Fibroblast of lung (primary cell): ENCODE measurements at places on chromosomes 1 and 21. TPM values are rescaled to one million over a fixed set of nuclear protein-coding genes. Genes with fewer than 3 reads are reported as not detected.

The HAPLN2 gene
- not detected in 2 replicates for polyA plus RNA-seq

The KRTAP13-2 gene
- polyA plus RNA-seq, result not detected in 2 replicates

The NKAIN1 gene
- 0.07 and 0.19 TPM in 2 replicates for polyA plus RNA-seq

The VANGL1 gene
- polyA plus RNA-seq, result 10.7 and 10.9 TPM in 2 replicates

The DISC1 gene
- polyA plus RNA-seq, result 1.3 and 2.0 TPM in 2 replicates

The ILF2 gene
- polyA plus RNA-seq, result 235 and 344 TPM in 2 replicates

The MEGF6 gene
- 0.54 and 1.6 TPM in 2 replicates for polyA plus RNA-seq

The LPAR3 gene
- polyA plus RNA-seq, result 1.8 and 4.3 TPM in 2 replicates

The TLR5 gene
- polyA plus RNA-seq, result 0.19 and 0.36 TPM in 2 replicates

GRCh38 chr21:34792504-34793089, 123.8 kb downstream of the CLIC6 start:
- H3K4me1 ChIP-seq, result peaks cover 11% of the 10 kb centered on the region
- H3K27ac ChIP-seq, result no peak overlapping the region
- no peak for DNase-seq

DNA sequence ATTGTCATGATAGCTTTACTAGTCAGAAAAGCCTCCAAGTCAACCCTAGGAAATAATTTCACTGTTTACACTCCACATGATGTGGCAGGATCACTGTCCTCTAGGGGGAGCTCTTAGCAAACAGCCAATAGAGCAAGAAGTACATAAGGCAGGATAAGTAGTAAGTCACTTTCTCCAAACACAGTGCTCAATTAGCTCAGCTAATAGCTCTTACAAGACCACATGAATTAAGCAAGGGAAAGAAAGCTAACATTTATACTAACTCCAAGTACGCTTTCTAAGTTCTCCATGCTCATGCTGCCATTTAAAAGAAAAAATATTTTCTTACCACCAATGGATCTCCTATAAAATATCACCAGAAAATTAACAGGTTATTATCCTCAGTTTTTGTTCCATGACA, 66.9 kb upstream of the LRIF1 start:
- no peaks in the 10 kb centered on the region for H3K4me1 ChIP-seq
- DNase-seq, result peak; percentile 59
- H3K4me3 ChIP-seq, result no peak overlapping the region
- H3K27me3 ChIP-seq, result no peaks in the 10 kb centered on the region
- no peaks in the 10 kb centered on the region for H3K36me3 ChIP-seq
- no peak overlapping the region for H3K27ac ChIP-seq

DNA sequence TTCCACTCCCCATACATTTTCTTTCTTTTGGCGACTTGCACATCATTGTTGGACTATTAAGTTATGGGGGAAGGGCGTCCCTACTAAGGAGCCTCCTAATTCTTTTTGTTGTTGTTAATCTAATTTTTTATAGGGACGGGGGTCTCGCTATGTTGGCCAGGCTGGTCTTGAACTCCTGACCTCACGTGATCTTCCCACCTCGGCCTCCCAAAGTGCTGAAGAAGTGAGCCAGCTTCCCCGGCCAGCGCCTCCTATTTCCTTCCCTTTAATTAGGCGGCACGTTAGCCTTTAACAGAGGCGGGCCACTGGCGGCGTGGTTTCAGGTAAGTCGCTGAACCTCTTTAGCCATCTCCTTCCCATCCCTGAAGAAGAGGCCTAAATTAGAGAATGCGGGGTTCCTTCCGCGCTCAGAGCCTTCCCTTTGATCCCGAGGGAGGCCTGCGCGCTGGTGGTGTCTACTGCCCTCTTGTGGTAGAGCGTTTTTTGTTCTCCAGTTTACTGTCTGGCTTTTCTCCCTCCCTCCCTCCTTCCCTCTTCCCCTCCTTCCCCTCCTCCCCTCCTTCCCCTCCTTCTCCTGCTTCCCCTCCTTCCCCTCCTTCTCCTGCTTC, 38.1 kb downstream of the TNFRSF9 start:
- no peak overlapping the region for H3K4me3 ChIP-seq
- H3K27ac ChIP-seq, result no peak overlapping the region
- H3K27me3 ChIP-seq, result no peaks in the 10 kb centered on the region
- DNase-seq, result peak; percentile 65

- H3K4me1 ChIP-seq, result no peaks in the 10 kb centered on the region
- H3K27me3 ChIP-seq, result peaks cover 4% of the 10 kb centered on the region
- no peak overlapping the region for H3K27ac ChIP-seq
- no peaks in the 10 kb centered on the region for H3K36me3 ChIP-seq
- H3K4me3 ChIP-seq, result no peak overlapping the region
Observed at GRCh38 chr21:44595524-44595923, 3.2 kb upstream of the KRTAP10-6 start.

DNA sequence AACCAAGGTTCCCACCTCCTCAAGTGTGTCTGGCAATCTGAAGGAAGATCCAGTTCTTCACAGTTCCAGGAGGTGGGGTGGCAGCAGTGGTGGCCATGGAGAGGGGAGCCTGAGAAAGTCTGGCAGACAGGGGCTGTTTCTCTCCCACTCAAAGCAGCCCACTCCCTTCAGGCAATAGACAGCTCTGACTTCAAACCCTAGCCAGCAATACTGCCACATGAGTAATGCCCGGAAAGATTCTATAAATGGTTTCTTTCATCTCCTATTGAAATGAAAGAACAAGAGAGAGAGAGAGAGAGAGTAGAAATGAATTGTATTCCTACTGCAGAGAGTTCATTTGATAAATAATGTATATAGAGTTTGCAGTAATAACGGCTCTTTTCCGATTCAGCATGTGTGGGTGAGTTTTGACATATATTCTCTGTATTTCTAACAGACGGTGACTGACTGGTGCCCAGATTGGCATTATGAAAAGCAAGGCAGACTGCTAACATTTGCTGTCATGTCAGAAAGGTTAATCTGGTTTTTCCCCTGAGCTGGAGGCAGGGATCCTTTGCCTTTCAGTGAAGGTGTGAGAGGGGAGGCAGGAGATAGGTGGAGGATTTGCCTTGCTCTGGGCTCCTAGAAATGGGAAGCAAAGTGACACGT, 267.1 kb upstream of the KIAA0040 start:
- H3K27ac ChIP-seq, result no peak overlapping the region
- H3K4me3 ChIP-seq, result no peak overlapping the region
- DNase-seq, result no peak
- H3K27me3 ChIP-seq, result no peaks in the 10 kb centered on the region
- H3K4me1 ChIP-seq, result no peaks in the 10 kb centered on the region
- no peaks in the 10 kb centered on the region for H3K36me3 ChIP-seq

DNA sequence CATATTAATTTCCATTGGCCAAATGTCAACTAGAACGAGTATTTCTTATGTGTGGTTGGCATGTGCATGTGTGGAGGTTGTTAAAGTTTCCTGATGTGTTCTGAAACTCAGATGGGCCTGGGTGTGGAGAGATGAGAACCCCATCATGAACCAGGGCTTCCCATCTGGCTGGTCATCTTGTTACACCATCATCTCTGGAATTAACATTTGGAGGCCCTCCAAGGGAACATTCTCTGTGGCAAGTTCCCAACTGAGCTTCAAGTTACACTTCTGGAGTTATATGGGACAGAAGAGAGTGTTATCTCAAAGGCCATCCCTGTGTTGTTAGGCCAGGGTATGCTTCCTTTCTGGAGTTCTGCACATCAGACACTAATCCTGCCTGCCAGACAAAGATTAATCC, 183.6 kb downstream of the TTLL7 start:
- no peaks in the 10 kb centered on the region for H3K36me3 ChIP-seq
- no peak overlapping the region for H3K27ac ChIP-seq
- H3K27me3 ChIP-seq, result no peaks in the 10 kb centered on the region
- H3K4me1 ChIP-seq, result no peaks in the 10 kb centered on the region
- DNase-seq, result peak; percentile 21

- no peak overlapping the region for H3K27ac ChIP-seq
- H3K4me3 ChIP-seq, result no peak overlapping the region
- no peaks in the 10 kb centered on the region for H3K4me1 ChIP-seq
- no peaks in the 10 kb centered on the region for H3K27me3 ChIP-seq
- no peaks in the 10 kb centered on the region for H3K36me3 ChIP-seq
- DNase-seq, result no peak
Observed at GRCh38 chr1:233587958-233588799, 25.7 kb upstream of the KCNK1 start.

DNA sequence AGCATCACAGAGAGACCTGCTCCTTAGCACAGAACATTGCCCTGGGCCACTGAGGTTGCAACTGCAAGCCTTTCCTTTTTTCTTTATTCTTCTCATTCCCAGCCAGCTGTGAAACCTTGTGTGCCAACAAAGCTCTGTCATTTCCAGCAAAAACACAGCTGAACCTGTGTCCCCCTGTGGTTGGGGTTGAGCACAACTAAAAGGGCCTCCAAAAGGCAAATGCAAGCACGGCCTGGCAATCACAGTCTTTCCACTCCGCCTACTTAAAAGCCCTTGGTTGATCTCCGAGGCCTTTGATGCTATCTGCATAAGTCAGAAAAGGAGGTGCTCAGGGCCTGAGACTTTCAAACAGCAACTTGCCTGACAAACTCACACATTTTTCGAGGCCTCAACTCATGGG, 32.7 kb downstream of the SUSD4 start:
- no peak for DNase-seq
- peaks cover 6% of the 10 kb centered on the region for H3K4me1 ChIP-seq
- H3K36me3 ChIP-seq, result no peaks in the 10 kb centered on the region
- H3K4me3 ChIP-seq, result no peak overlapping the region
- no peak overlapping the region for H3K27ac ChIP-seq

- no peak overlapping the region for H3K4me3 ChIP-seq
- H3K36me3 ChIP-seq, result no peaks in the 10 kb centered on the region
- DNase-seq, result no peak
Observed at GRCh38 chr1:44524655-44525500, 119.8 kb downstream of the RNF220 start.

- H3K36me3 ChIP-seq, result no peaks in the 10 kb centered on the region
- no peak for DNase-seq
- H3K27ac ChIP-seq, result no peak overlapping the region
Observed at GRCh38 chr1:118271883-118272282, 86.9 kb upstream of the SPAG17 start.

- H3K27me3 ChIP-seq, result no peaks in the 10 kb centered on the region
- no peak overlapping the region for H3K4me3 ChIP-seq
- no peak for DNase-seq
- no peak overlapping the region for H3K27ac ChIP-seq
- no peaks in the 10 kb centered on the region for H3K36me3 ChIP-seq
Observed at GRCh38 chr1:87728169-87728568, 399.5 kb downstream of the LMO4 start.

- H3K36me3 ChIP-seq, result no peaks in the 10 kb centered on the region
- no peak overlapping the region for H3K4me3 ChIP-seq
- no peak for DNase-seq
- H3K4me1 ChIP-seq, result peaks cover 33% of the 10 kb centered on the region
- no peaks in the 10 kb centered on the region for H3K27me3 ChIP-seq
- H3K27ac ChIP-seq, result no peak overlapping the region
Observed at GRCh38 chr1:85295654-85296053, 19.2 kb upstream of the BCL10 start.

DNA sequence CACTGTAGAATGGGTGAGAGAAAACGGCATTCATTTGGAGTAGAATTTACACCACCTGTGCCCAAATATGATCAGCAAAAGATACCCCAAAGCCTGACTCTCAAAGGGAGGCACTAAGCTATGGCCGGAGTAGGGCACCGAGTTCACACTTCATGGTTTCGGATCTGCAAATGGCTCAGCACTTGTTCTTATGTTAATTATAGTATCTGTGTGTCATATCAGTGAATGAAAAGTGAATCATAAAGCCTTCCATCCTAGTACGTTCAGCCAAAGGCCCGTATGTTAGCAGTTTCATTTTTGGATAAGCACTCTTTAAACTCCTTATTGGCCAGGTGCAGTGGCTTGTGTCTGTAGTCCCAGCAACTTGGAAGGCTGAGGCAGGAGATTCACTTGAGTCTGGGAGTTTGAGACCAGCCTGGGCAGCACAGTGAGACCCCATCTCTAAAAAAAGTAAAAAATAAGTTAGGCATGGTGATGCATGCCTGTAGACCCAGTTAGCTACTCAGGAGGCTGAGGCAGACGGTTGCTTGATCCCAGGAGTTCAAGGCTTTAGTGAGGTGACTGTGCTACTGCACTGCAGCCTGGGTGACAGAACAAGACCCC, 4.9 kb upstream of the CORT start:
- no peaks in the 10 kb centered on the region for H3K27me3 ChIP-seq
- no peaks in the 10 kb centered on the region for H3K4me1 ChIP-seq
- no peak for DNase-seq
- no peaks in the 10 kb centered on the region for H3K36me3 ChIP-seq
- no peak overlapping the region for H3K27ac ChIP-seq
- H3K4me3 ChIP-seq, result no peak overlapping the region

DNA sequence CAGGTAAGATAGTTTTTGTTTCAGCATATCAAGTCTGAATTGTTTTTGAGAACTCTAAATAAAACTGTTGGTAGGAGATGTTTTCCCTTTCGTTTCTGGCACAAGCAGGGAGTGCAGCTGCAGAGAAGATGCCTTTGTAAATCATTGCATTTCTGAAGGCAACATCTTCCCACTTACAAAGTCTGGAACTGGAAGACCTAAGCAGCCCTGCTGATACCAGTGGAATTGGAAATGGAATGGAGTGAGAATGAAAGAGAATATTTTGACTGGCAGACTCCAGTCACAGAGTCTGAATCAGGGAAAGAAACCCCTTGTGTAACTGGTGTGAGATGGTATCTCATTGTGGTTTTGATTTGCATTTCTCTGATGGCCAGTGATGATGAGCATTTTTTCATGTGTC, 815.6 kb downstream of the LTN1 start:
- H3K27ac ChIP-seq, result no peak overlapping the region
- H3K36me3 ChIP-seq, result no peaks in the 10 kb centered on the region
- H3K27me3 ChIP-seq, result no peaks in the 10 kb centered on the region
- H3K4me1 ChIP-seq, result no peaks in the 10 kb centered on the region
- DNase-seq, result no peak

GRCh38 chr1:230243583-230244353, 176.7 kb downstream of the GALNT2 start:
- no peak overlapping the region for H3K27ac ChIP-seq
- no peaks in the 10 kb centered on the region for H3K27me3 ChIP-seq
- H3K36me3 ChIP-seq, result peaks cover 4% of the 10 kb centered on the region
- no peak overlapping the region for H3K4me3 ChIP-seq

DNA sequence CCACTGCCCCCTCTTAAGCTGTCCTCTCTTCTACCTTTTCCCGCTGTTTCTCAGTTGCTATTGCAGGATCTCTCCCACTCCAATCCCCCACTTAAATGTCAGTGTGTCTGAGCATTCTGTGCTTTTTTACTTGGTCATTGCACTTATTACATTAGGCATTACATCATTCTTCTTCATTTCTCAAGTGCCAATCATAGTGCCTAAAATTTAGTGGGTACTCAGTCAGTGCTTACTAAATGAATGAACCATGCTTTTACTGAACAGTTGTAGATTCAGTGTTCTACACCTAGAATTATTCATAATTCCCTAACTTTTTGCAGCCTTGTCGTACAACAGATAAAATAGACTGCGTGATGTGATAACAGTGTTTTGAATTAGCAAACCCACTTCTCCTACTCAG, 19.4 kb downstream of the ARMH1 start:
- H3K27ac ChIP-seq, result no peak overlapping the region
- no peak overlapping the region for H3K4me3 ChIP-seq
- H3K27me3 ChIP-seq, result no peaks in the 10 kb centered on the region
- no peaks in the 10 kb centered on the region for H3K4me1 ChIP-seq

GRCh38 chr1:147892731-147893214, 9.8 kb upstream of the GJA8 start:
- no peaks in the 10 kb centered on the region for H3K27me3 ChIP-seq
- no peak overlapping the region for H3K4me3 ChIP-seq
- peak; percentile 73 for DNase-seq
- H3K36me3 ChIP-seq, result no peaks in the 10 kb centered on the region
- no peaks in the 10 kb centered on the region for H3K4me1 ChIP-seq

GRCh38 chr1:156165083-156165482, 11.7 kb downstream of the SEMA4A start:
- no peaks in the 10 kb centered on the region for H3K36me3 ChIP-seq
- H3K27ac ChIP-seq, result no peak overlapping the region
- no peak for DNase-seq
- H3K4me3 ChIP-seq, result no peak overlapping the region
